ENCODE measurements at places on chromosomes 11 and 22.
A peak's percentile ranks its signal among the peaks of the same experiment; 100 is the strongest.

DNA sequence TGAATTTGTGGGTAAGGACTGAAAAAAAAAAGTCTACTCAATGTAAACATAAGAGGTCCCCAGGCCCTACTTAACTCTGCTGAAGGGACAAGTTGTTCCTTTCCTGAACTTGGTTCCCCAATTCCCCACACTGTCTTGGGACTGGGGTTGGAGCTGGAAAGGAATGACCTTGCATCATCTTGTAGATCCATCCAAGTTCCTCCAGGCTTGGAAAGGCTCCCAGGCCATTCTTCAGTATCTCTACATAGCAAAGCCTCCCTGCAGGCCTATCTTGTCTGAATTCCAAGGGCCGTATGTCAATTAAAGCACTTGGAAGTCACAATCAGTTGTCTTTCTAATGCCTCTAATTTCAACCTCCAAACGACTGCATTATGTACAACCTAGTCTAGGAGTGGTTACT is 361.2 kb downstream of the TMEM135 start:
- DNase-seq, result no peak

DNA sequence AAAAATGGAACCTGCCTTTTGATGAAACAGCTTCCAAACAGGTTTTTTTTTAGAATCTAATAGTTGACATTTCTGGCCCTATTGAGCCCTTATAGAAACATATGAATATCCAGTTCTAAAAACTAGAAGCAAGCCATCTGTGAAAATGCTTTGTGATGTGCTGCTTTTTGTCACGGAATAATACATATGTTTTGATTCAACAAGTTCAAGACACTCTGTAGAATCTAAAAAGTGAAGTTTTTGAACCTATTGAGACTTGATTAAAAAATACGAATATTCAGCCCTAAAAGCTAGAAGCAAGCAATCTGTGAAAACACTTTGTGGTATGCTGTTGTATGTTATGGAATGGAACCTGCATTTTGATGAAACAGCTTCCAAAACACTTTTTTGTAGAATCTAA is 106.7 kb upstream of the VPREB1 start:
- no peak for DNase-seq

DNA sequence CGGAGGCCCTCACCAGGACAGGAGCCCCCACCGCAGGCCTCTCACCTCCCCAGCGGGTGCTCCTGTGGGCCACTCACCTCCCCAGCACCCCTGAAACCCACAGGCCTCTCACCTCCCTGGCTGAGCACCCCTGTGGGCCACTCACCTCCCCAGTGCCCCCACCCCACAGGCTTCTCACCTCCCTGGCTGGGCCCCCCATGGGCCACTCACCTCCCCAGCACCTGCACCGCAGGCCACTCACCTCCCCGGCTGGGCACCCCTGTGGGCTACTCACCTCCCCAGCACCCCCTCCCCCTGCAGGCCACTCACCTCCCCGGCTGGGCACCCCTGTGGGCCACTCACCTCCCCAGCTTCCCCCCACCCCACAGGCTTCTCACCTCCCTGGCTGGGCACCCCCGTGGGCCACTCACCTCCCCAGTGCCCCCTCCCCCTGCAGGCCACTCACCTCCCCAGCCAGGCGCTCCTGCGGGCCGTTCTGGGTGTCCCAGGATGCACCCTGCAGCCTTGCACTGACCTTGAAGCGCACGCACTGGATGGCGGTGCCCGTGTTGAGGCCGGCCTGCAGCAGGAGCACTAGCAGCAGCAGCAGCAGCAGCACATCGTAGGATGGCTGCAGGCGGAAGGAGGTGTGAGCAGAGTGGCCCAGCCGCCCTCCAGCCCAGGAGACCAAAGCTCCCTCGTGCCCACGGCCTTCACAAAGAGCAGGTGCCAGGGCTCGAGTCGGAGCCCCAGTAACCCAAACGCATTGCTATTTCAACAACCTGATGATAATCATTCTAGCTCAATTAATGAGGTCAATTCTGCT is 5.7 kb upstream of the TTLL8 start:
- DNase-seq, result no peak

DNA sequence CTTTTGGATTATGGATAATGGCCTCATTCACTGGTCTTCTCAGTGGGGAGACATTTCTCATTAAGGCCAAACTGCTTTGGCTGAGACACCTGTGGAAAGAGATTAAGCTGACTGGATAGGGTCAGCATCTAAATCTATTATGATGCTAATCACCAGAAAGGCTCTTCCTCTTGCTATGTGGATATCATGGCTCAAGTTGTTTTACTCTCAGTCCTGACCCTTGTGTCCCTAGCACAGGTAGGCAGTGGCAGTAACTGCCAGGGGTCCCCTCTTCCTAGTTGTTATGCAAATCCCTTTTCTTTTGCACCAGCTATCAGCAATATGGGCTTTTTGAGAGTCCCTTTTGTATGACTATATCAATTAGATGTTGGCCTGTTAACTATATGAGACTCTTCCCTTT is 335.7 kb upstream of the PLET1 start:
- DNase-seq, result no peak

GRCh38 chr22:49087198-49087597 is 740.5 kb downstream of the BRD1 start:
- DNase-seq, result no peak

- no peak for DNase-seq
Measured at GRCh38 chr11:2827256-2827655, 58.3 kb downstream of the CDKN1C start.

- DNase-seq, result peak; percentile 38
Measured at GRCh38 chr11:94794287-94795168, 26.4 kb downstream of the AMOTL1 start.

DNA sequence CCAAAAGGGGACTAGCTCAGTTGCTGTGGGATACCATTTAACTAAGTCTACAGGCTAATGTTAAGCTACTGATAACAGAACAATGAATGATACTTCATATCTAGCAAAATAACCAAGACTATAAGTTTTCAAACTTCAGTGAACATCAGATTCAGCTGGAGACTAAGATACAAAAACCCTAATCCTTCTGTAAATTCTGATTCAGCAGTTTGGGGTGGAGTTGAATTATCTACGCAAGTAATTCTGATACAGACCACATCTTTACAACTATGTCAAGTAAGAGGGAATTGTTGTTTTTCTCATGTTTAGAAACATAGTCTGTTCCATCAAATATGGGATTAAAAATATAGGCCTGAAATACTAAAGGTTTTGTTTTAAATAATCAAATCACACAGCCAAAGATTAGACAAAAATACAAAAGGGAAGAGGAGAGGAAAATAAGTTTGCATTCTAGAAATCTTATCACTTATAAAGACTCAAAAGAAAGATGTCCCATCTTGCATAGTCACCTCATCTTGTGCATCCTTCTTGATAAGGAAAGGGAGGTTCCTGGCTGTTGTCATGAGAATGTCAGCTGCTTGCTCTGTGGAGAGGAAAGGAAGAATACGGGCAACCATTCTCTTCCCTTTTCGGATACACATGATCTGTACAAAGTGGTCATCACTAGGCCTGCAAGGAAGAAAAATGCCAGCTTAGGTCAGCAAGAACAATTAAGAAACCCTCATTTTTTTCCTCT is 21.4 kb downstream of the PATL1 start:
- no peak for DNase-seq
